ENCODE measurements at places on chromosomes 4 and X. TPM values are rescaled to one million over a fixed set of nuclear protein-coding genes. Genes with fewer than 3 reads are reported as not detected.

HSD17B10 gene
- total RNA-seq = 54.1 TPM

PDE6B gene
- 1.5 TPM for total RNA-seq

GLUD2 gene
- total RNA-seq = 1.1 TPM

TRPC5OS gene
- not detected for total RNA-seq

GTPBP6 gene
- total RNA-seq = 30.8 TPM

CSN1S1 gene
- total RNA-seq = not detected

ARR3 gene
- total RNA-seq = not detected

RBM47 gene
- 29.0 TPM for total RNA-seq

NKRF gene
- total RNA-seq = 3.0 TPM

NSUN7 gene
- total RNA-seq = 6.5 TPM

GNRHR gene
- total RNA-seq = not detected

RHOXF1 gene
- total RNA-seq = 0.28 TPM

SLC26A1 gene
- total RNA-seq = 0.57 TPM

PPBP gene
- not detected for total RNA-seq

NEK1 gene
- 4.0 TPM for total RNA-seq

MBNL3 gene
- total RNA-seq = 15.7 TPM

STARD8 gene
- 2.5 TPM for total RNA-seq

SCML2 gene
- total RNA-seq = 0.63 TPM

RHOH gene
- 0.28 TPM for total RNA-seq

EOLA2 gene
- total RNA-seq = 18.0 TPM

NPY1R gene
- 3.3 TPM for total RNA-seq

UBA1 gene
- total RNA-seq = 49.0 TPM

VCX3A gene
- not detected for total RNA-seq

GLRA2 gene
- total RNA-seq = not detected

PQBP1 gene
- total RNA-seq = 66.5 TPM

SSX4 gene
- not detected for total RNA-seq

TIGD4 gene
- total RNA-seq = 0.14 TPM

GUCY1B1 gene
- total RNA-seq = 4.1 TPM

SAGE1 gene
- total RNA-seq = not detected

PI4K2B gene
- 6.2 TPM for total RNA-seq

ZFP92 gene
- 0.35 TPM for total RNA-seq

PKD2 gene
- 21.6 TPM for total RNA-seq

ANKRD17 gene
- 45.8 TPM for total RNA-seq

FGF13 gene
- total RNA-seq = 2.4 TPM

LPAR4 gene
- not detected for total RNA-seq

ASB9 gene
- 2.1 TPM for total RNA-seq

SH3D19 gene
- total RNA-seq = 19.4 TPM

MGST2 gene
- total RNA-seq = 34.3 TPM

GAGE2A gene
- total RNA-seq = not detected

SPP1 gene
- total RNA-seq = 727 TPM

NHSL2 gene
- 0.91 TPM for total RNA-seq

RPS6KA6 gene
- 0.98 TPM for total RNA-seq

PAGE5 gene
- not detected for total RNA-seq

CLDN2 gene
- total RNA-seq = 29.3 TPM

GAGE12F gene
- total RNA-seq = not detected

AADAT gene
- total RNA-seq = 1.9 TPM

CCDC120 gene
- total RNA-seq = 10.6 TPM
